Suppressor macrophage treated with lipopolysaccharide for 1 hour (primary cell): ENCODE measurements at places on chromosomes 12 and 14.
A peak's percentile ranks its signal among the peaks of the same experiment; 100 is the strongest.

- DNase-seq = peak; percentile 64
Observed at GRCh38 chr12:47901063-47901717, 3.6 kb downstream of the VDR start.

GRCh38 chr12:62766496-62766895 is 168.5 kb downstream of the PPM1H start:
- no peak for DNase-seq

DNA sequence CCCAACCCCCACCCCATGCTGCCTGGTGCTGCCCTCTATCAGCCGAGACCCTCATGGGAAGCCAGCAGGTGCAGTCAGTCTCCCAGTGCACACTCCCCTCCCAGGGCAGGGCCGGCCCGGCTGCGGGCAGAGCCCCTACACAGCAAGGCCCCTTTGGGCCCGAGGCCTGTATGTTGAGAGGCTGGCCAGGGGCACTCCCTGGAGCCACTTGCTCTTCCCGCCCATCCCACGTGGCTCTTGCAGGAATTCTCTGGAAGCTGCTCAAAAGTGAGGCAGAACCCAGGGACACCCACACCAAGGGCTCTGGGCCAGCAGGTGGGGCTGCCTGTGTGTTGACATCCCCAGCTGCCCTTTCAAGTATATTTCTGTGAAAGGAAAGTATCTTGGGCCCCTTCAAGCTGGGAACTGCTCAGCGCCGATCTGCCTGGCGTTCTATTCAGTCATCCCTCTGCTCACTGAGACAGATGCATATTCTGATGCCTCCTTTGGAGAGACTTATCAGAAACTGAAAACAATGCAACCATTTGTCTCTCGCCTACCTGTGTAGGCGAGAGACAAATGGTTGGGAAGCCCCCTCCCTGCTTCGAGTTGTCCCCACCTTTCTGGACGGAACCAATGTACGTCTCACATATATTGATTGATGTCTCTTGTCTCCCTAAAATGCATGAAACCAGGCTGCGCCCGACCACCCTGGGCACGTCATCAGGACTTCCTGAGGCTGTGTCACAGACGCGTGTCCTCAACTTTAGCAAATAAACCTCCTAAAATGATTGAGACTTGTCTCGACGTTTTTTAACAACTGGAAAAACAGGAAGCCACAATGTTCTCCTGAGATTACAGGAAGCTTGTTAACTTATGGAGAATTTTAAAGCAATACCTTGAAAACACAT is 6.0 kb downstream of the GPR132 start:
- no peak for DNase-seq

- no peak for DNase-seq
Observed at GRCh38 chr14:100606687-100607610, 19.7 kb upstream of the BEGAIN start.

- no peak for DNase-seq
Observed at GRCh38 chr12:69442894-69443293, 27.3 kb upstream of the FRS2 start.

DNA sequence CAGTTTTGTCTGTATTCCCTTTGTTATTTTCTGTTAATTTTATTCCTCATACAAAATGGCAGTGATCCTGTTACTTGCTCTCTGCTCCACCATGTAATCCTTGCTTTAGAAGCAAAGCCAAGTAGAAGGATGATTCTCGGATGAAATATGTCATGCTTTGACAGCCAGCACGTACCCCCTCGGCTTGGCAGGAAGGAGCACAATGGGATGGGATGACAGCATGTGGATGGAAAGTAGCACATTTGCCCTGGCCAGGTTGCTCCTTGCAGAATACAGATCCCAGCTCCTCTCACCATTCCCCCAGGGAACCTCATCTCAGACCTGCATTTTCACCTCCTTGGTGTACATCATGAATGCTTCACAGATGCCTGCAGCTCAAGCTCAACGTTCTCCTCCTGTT is 35.1 kb upstream of the ATF1 start:
- DNase-seq = no peak

GRCh38 chr12:124751654-124752355 is 111.9 kb downstream of the SCARB1 start:
- DNase-seq = no peak

DNA sequence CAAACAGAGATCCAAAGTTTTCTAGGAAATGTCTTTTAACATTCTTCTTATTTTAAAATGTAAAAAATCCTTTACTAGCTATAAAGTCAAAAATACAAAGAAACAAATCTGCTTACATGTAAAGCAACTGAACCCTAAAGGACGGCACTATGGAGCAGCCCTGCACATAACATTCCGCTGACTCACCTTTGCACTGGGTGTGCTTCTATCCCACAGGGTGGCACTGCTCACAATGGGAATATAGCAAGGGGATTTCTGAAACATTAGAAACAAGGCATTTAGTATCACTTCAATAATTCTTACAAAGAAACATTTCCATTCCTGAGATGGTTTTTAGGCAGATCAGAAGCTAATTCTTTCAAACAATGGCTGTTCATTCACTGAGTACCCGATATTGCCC is 94.3 kb downstream of the C12orf42 start:
- DNase-seq = no peak

GRCh38 chr12:5910790-5911548 is 34.1 kb downstream of the ANO2 start:
- DNase-seq = no peak

DNA sequence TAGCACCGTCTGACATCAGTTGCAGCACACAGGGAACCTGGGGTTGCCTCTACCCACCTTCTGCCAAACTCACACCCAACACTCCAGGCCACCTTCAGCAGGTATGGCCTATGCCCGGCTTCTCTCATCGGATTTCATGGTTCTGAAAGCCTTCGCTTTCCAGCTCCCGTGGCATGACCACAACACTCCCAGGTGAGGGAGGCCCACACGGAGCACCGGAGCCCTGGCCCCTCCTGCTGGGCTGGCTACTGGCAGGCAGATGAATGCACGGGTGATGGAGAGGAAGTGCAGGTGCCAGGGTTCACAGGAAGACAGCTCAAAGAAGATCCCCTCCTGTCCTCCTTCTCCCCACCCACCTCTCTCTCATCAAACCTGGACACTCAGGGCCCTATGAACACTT is 37.2 kb downstream of the CACNA2D4 start:
- no peak for DNase-seq

DNA sequence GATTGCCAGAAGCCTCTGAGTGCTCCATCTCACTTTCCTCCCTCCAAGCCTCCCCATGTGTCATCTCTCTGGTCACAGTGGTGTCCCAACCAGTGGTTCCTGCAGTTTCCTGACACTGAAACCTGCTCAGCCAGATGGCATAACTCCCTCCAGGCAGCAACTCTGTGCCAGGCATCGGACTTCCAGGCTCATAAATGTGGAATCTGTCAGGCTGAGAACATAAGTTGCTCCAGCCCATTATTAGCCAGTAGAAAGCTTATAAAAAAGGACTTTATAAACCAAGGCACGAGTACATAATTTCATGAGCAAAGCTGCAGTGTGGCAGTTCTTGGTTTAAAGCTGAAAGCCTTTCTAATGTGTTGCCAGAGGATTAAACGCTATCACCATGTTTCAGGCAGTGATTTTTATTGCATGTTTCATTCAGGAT is 194.3 kb downstream of the DACT1 start:
- DNase-seq = no peak

- DNase-seq = no peak
Observed at GRCh38 chr14:60735416-60735815, 855 bp downstream of the MNAT1 start.

GRCh38 chr14:50389668-50390441 is 6.8 kb downstream of the CDKL1 start:
- no peak for DNase-seq

GRCh38 chr12:32284561-32284960 is 114.8 kb upstream of the FGD4 start:
- no peak for DNase-seq

DNA sequence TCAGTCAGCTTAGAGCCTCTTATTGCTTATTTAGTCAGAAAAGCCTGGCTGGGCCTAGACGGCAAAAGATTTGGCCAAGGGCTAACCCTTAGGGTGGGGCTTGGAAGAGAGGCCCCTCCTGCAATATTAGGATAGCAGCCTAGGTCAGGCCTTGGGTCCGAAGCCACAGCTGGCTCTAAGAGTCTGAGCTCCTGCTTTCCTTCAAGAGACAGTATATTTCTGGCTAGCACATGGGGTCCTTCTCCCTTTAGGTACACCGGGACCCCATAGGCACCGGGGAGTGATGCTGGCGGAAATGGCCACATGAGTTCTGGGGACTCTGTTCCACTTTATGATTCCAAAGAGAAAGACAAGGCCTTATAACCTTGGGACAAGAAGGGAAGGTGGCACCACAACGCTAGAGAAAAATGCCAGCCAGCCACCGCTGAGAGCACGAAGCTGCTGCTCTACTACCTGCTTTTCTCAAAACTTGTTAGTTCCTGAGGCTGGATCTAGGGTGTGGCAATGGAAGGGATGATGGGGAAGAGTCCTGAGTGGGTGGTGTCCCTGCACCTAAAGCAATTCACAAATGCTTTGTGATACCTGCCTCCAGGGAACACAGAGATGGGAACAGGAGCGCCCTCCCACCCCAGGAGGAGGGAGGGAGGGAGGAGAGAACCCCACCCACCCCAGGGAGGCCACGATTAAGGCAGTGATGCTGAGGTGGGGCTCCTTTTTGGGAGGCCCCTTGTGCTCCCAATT is 3.1 kb upstream of the AVIL start:
- DNase-seq = no peak

- DNase-seq = peak; percentile 93
Observed at GRCh38 chr14:76772300-76773187, 11.3 kb downstream of the VASH1 start.

DNA sequence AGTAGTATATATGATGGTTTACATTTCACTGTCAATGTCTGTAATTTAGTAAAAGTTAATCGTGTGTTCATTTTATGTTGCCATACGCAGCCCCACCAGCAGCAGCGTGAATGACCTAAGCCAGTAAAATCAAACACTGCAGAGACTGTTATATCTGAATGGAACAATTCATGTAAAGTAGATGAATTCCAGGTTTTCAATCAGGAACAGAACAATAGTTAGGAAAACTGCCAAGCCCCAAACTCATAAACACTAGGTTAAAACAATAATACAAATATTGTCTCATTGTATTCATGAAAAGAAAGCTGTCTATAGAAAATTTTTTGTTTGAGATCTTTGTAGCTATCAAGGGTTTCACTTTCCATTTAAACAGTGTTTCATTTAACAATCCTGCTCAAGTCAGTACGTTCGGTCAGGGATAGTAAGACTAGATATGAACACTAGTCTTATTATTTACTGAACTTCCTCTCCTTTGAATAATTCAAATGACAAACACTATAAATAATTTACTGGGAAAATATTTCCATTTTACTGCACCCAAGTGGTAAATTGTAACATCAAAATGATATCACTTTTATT is 256.8 kb upstream of the FLRT2 start:
- DNase-seq = no peak

DNA sequence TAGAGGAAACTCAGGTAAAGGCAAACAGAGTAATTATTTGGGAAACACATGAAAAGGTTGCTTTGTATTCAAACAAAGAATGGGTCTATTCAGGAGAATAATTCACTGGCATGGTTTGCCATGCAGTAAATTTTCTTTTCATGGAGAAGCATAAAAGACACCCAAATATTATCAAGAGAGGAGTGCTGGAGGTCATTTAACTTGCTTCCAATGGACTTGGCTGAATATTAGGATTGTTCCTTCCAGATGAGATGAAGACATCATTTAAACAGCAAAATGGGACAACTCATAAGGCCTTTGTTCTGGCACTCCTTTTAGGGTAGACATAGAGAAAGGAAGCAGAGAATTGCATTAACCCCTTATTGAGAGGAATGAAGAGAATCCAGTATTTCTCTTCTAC is 38.7 kb downstream of the WIF1 start:
- no peak for DNase-seq

DNA sequence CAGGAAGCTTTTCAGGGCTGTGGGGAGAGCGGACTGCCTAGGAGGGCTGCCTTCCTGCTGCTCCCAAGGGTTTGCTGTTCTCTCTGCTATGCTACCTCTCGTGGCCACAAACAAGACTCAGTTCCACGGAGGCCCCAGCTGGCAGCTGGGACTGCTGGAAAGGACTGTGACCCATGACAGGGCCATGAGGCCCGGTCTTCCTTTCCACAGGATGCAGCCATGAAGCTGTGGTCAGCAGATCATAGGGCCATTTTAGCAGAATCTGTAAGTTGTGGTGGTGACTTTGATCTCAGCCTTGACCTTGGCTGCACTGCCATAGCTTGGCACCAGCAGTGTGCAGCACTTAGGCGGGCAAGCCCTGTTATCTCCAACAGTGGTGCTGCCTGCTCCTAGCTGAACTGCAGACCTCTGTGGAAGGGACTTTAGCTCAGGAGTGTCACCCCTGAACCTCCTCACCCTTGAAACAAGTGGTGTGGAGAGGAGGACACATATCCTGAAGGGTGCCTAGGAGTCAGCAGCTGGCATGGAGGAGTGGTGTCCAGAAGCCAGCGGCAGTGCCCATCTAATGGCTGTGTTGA is 12.3 kb downstream of the KRT80 start:
- DNase-seq = no peak

- peak; percentile 48 for DNase-seq
Observed at GRCh38 chr12:110245369-110245772, 35.7 kb upstream of the ATP2A2 start.

- DNase-seq = no peak
Observed at GRCh38 chr12:9342614-9343353, 134.6 kb upstream of the PZP start.

DNA sequence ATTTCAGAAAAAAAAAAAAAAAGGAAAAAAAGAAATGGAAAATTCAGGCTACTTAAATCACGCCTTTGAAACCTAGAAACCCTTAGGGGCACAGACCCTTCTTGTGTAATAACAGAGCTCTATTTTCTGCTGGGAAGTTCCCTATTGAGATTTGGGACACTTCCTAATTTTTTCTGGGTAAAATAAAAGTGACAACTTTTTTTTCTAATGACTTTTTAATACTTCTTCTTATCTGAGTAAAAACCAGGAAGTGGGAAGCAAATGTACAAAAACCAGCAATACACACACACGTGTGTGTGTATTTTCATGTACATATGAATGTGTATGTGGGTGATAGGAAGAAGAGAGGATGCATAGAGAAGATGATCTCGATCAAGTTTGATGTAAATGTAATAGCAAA is 35.8 kb downstream of the ETV6 start:
- peak; percentile 45 for DNase-seq

DNA sequence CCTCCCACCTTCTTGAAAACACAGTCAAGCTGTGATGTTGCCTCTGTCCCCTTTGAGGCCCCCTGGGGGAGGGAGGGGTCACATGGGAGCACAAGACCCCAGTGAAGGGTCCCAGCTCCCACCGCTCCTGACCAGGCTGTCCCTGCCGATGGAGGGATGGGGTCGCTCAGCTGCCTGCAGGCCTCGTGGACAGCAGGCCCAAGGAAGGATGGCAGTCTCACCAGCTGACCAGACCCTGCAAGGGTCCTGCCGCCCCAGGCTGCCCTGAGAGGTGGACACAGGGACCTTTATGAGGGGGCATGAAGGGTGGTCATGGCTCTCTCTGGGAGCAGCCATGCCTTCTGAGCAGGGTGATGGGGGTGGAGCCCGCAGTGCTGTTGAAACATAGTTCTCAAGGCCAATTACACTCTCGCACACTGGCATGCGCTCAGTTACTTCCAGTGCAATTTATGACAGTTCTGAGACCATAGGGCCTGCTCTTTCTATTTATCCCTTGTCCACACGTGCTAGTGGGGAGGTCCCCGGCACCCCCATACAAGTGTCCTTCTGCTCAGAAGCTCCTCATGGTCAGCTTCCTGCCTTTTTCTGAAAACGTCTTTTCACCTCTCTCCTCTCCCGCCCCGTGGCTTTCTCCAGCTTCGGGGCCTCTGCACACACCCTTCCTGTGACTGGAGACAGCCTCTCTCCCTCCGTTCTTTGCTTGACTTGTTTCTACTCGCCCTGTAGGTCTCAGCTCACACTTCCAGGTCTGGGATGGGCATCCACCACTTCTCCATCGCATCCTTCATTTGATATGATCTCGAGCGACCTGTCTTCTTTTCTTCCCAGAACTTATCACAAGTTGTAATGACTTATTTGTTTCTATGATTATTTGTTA is 313.1 kb downstream of the ADGRD1 start:
- no peak for DNase-seq
